Renal pelvis (tissue), 12 donors: ENCODE measurements at places on chromosomes 7 and 10. TPM values are rescaled to one million over a fixed set of nuclear protein-coding genes. Genes with fewer than 3 reads are reported as not detected.

The PHTF2 gene
- 27.6 TPM for polyA plus RNA-seq

The ZNF467 gene
- 38.0 TPM for polyA plus RNA-seq

The ANXA8 gene
- polyA plus RNA-seq: 0.24 TPM

The AASS gene
- polyA plus RNA-seq: 67.1 TPM

The ASZ1 gene
- 0.06 TPM for polyA plus RNA-seq

The WDR86 gene
- polyA plus RNA-seq: 34.9 TPM

The MEST gene
- 569 TPM for polyA plus RNA-seq

The SLC26A3 gene
- polyA plus RNA-seq: 0.13 TPM

The CALML5 gene
- polyA plus RNA-seq: not detected

The IRF5 gene
- polyA plus RNA-seq: 14.8 TPM

The PEX1 gene
- 54.6 TPM for polyA plus RNA-seq
